ENCODE measurements at places on chromosomes 16 and 17.

DNA sequence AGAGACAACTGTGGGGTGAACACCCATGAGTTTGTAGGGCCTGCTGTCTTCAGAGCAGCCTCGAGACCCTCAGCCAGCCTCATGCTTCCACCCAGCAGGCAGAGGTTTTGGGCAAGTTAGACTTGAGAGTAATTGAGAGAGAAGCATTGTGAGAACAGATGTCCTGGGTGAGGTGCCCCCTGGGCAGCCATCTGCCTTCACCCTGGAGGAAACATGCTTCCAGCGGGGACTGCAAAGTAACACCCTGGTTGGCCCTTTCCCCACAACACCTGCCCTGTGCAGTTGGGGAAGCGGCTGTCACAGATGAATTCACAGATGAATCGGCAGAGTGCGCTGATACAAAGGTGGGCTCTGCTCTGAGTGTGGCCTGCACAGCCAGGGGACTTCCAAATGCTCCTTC lies 23.4 kb downstream of the ATPAF2 start:
- DNase-seq = no peak

DNA sequence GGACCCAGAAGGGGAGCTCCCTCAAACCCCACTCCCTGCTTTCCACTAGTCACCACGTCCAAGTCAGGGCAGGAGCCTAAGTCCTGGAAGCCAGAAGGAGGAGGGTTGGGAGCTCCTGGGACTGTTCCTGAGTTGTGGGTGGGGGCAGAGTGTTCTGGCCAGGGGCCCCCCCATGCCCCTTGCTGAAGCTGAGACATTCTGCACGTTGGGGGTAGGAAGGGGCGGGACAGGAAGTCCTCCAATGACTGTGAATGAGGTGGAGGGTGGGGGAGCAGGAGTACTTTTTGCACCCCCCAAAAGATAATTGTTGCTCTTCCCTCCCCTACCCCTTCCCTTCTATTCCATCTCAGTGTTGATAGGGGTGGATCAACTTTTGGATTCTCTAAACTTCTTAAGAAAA lies 21.4 kb upstream of the C17orf113 start:
- DNase-seq = no peak

GRCh38 chr16:28477311-28477920 lies 5.3 kb upstream of the NPIPB7 start:
- DNase-seq = no peak

DNA sequence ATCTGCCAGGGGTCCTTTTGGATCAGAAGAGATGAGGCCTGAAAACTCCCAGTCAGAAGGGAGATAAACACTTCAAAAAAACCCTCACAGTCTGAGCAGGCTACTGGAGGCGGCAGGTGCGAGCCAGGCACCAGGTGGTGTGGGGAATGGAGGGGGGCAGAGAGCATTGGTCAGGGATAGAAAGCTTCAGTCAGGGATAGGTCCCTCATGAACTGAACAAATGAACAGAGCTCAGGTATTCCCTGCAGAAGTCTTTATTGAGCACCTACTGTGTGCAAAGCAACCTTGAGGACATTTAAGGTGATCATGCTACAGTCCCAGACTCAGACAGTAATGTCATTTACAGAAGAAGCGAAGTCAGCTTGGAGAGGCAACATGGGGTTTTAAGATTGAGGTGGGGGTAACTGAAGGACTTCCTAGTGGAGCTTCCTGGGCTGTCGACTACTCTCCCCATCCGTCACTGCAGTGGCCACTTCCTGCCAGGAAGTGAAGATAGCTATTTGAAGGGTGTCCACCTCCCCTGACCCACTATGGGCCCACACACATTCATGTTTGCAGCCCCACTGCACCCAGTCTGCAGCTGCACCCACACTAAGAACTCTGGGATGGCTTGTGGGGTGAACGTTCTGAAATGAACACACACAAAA lies 3.2 kb downstream of the KIFC3 start:
- DNase-seq = no peak

GRCh38 chr16:54867302-54867832 lies 63.3 kb upstream of the IRX5 start:
- no peak for DNase-seq

Measured in CD4-positive, alpha-beta T cell treated with Interleukin-17A for 1 hour (primary cell).